ENCODE measurements at places on chromosomes 6 and 20.

DNA sequence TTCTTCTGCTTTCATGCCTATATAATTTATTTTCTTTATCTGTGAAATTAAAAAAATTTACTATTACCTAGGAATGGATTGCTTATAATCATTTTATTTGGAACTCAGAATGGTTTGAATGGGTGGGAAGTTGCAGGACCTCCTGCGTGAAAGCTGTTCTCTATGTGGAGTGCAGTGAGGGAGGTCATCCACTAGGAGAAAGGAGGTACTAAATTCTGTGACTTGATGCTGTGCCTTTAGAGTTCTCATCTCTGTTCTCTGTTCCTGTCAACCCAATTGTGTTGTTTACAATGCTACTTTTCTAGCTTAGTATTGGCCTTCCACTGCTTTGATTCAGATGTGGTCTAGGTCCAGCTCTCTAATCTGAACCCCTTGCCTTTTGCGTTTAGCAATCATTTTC, 65.0 kb upstream of the HIVEP1 start:
- DNase-seq: no peak

DNA sequence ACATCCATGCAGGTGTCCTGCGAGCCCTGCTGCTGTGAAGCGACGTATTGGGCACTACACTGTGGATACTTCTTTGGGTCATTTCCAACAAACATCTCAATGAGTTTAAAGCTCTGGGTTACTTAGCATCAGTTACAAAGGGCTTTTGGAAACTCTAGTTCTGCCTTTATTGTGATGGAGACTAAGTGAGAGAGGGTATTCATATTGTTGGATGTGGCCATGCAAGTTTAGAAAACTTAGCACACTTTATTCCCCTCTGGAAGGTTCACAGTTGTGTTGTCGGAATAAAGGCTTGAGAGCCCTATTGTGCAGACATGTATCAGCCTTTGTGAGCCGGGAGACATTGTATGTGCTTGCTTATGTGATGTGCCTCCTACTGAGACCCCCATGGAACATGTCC, 22.1 kb downstream of the DUSP22 start:
- no peak for DNase-seq

DNA sequence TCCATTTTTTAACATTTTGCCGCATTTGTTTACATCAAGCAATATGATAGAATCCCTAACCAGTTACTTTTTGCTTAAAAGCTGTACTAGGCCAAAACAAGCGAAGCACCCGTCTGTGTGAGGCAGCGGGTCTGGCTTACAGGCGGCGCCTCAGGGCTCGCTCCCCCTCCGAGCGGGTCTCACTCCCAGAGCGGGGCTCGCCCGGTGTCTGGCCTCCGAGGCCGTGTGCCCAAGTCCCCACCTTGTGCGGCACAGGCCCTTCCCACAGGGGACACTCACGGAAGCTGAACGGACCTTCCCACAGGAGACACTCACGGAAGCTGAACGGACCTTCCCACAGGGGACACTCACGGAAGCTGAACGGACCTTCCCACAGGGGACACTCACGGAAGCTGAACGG, 23.4 kb downstream of the ZBTB46 start:
- DNase-seq: no peak

GRCh38 chr20:59730722-59731121, 126.4 kb downstream of the PHACTR3 start:
- no peak for DNase-seq

- no peak for DNase-seq
These were observed 499.6 kb downstream of the RFPL4B start for GRCh38 chr6:112846681-112847080.

DNA sequence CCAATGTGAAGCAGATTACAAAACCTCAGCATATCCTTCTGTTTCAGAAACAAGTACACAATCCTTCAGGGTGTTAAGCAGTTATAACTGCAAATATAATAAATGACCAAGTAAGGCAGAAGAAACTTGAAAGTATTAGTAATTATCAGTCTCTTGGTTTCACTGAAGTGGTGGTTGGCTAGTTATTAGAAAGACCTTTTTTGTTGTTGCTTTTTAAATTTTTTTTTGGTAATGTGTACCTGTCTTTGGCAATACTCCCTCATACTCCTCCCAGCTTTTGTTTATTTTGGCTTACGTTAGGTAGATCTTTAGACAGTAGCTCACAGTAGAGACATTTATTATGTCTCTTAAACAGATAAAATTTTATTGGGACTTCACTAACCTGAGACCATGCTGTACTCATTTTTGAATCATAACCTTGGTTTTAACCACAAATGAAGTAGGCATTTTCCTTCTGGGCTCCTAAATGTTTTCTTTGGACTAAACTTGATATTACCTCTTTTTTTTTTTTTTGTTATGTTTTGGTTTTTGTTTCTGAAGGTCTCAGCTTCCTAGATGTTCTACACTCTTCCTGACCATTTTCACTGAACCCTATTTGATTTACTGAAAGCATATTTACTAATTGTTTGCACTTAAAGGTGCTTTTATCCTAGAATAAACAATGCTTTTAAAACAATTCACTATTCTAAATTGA, 6.4 kb downstream of the CD2AP start:
- no peak for DNase-seq

GRCh38 chr6:77425671-77426070, 37.6 kb downstream of the HTR1B start:
- DNase-seq: no peak

- no peak for DNase-seq
These were observed 234.9 kb downstream of the BCKDHB start for GRCh38 chr6:80341330-80341729.

GRCh38 chr6:40764726-40765125, 177.6 kb upstream of the LRFN2 start:
- DNase-seq: no peak

DNA sequence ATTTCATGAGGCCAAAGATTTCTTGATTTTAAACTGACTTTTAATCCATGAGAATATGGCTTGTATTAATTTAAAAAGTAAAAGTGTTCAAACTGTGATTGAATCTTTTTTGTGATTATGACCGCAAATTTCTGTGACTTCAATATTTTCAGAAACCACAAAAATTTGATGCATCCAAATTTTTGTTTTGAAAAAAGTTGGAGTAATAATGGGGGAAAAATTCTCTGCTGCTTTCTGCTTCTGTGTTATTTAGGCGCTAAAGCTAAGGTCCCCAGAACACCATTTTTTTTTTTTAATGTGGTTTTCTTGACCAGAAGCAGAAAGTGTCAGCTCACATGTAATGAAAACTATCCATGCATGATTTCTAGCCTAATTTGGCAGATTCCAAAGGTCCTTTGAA, 65.3 kb downstream of the GRIK2 start:
- DNase-seq: no peak

DNA sequence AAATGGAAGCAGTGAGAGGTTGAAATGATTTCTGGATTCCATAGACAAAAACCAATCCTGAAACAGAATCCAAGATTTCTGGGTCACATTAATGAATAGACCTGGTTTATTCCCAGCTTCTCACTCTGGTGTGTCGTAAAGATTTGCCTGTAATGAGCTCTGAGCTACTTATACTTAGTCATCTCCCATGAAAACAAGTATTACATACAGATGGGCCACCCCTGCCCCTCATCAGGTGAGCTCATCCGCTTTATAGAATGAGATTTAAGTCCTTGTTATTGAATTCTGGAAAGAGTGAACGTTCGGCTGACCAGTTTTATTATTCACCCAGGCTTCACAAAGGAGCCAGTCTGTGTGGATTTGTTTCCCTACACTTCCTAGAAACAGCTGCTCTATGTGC, 47.1 kb upstream of the TMEM181 start:
- no peak for DNase-seq

GRCh38 chr20:54132612-54133433, 41.0 kb downstream of the CYP24A1 start:
- peak; percentile 53 for DNase-seq

DNA sequence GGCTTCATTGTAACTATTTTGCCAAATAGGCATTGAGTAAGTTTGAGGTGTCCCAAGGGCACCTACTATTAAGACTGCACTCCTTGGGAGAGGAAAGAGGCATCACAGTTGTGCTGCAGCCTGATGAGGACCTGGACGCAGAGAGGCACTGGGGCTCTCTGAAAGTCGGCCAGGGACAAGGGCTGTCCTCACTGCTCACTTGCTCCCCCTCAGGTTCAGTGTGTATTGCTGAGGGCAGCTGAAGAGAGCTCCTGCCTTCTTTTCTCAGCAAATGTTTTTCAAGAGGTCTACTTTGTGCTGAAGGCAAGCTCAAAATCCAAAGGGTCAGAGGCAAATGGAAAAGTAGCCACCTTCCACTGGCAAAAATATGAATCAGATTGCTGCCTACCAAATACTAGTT, 331.8 kb downstream of the RIMS1 start:
- DNase-seq: no peak

DNA sequence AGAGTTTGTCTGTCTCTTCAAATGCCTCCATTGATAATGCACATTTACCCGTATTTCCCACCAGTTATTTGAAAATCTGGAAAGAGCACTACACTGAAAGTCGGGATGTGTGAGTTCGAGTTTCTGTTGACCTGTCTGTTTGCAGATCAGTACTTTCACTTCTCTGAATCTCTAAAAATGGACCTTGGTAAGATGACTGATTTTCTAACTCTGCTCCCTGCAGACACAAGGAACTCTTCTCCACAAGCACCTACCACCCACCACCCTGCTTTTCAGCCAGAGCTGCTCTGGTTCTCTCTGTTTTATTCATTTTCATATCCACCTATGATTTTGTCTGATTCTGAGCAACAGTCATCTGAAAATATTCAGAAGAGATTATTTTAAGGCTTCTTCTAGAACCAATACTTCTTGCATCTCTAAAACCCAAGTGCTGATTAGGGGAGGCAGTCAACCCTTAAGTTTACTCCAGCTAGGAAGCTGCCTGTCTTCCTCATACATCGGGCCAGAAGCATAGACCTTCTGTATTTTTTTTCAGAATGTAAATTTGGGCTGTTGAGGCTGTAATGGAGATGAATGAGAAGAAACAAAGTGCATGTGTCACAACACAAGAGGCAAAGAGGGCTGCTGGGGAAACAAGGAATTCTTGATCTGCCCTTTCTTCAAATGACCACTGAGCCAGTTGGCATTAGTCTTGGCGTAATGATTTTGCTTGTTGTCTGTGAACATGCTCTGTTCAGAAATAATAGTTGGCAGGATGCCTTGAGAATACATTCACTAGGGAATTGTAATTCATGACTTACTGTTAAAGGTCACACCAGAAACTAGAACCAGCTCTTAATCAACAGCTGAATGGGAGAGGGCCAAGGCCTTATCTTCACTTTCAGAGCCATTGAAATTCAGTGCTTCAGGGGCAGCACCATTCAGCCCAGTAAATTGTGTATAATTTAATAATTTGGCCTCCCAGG, 85.4 kb upstream of the MYLIP start:
- DNase-seq: no peak

GRCh38 chr20:58374027-58374850, 14.8 kb upstream of the VAPB start:
- DNase-seq: no peak

DNA sequence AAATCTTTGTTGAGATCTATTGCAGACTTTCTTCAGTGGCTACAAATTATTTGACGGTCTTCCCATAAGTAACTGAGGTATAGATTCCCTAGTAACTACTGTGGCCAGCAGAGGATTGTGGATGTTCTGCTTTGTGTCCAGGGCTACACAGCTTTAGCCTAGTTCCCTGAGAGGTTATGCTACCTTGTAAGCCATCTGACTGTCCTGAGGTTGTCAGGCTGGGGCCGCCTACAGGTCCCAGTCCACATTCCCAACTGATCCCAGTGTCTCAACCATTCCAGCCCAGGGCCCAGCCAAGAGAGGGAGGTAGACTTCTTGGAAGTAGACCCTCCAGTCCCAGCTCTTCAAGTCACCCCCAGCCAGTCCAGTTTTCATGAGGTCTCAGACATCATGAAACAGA, 57.7 kb downstream of the BANF2 start:
- DNase-seq: no peak
